ENCODE measurements at places on chromosomes 16 and 17.

GRCh38 chr17:55983096-55983495 lies 170.2 kb upstream of the ANKFN1 start:
- DNase-seq, result no peak

DNA sequence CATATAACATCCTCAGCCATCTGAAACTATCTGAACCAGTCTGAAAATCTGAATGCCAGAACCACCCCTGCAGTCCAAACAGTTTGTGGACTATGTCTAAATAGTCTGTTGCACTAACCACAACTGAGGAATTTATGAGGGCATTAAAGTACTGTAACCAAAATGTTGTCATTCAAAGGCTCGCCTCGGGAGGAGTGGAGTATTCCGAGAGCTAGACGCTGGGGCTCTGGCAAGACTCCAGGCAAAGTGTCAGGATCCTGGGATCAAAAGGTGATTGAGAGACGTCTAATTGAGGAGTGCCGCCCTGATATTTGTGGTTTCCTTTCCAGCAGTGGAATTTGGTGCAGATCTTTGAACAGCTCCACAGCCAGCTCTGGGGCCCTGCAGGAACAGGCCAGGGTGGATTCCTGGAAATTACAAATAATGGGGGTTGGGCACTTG lies 142.9 kb upstream of the MYOCD start:
- no peak for DNase-seq

DNA sequence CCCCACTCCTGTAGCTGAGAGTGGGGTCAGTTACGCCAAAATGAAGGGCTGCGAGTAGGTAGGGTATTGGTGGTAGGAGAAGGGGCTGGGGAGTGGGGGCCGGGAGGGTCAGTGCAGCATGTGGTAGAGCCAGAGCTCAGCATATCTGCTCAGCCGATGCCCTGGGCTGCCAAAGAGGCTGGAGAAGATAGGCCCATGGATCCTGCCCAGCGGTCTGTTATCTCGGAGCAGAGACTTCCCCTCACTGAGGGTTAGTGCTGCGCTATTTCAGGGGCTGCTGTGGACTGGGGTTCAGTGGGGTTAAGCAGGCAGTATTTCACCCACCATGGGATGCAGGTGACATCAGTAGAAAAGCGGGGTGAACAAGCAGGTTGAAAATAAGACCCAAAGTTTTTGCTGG lies 19.7 kb downstream of the RHBDL3 start:
- no peak for DNase-seq

DNA sequence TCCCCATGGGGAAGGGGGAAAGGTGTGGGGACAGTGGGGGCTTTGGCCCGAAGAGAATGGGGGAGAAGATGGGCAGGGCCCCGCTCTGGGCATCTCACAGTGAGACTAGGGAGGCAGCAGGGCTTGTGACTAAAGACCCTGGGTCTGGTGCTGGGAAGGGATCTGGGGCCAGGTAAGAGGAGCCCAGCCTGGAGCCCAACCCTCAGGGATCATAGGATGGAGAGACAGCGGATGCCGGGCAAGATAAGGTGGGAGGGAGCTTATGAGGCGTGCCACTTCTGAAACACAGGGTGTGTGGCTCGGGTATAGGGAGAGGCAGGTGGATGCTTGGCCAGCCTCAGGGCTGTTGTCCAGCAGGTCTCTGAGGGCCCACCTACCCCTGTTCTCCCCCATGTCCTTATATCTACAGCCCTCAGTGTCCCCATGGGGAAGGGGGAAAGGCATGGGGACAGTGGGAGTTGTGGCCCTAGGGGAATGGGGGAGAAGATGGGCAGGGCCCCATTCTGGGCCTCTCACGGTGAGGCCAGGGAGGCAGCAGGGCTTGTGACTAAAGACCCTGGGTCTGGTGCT lies 15.4 kb downstream of the USP6 start:
- DNase-seq, result no peak

DNA sequence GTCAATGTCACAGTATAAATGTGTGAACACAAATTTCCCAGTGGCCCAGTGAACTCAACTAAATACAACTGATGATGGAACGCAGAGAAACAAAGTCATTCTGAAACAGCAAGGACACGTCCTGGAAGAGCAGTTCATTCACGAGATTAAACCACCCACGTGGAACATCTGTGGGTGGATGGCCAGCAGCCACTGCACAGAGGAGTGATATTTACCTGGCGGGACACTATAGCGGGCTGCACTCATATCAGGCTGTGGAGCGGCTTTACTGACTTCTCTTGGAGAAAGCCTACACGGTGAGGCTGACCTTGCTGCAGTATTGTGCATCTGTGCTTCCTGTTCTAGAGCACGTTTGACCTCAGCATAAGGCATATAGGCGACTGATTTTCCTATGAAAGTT lies 87.3 kb downstream of the TTC19 start:
- DNase-seq, result no peak

- DNase-seq, result no peak
Observed at GRCh38 chr16:7887316-7887715, 554.7 kb downstream of the RBFOX1 start.

- DNase-seq, result no peak
Observed at GRCh38 chr17:3447625-3448024, 14.0 kb upstream of the OR1E2 start.

DNA sequence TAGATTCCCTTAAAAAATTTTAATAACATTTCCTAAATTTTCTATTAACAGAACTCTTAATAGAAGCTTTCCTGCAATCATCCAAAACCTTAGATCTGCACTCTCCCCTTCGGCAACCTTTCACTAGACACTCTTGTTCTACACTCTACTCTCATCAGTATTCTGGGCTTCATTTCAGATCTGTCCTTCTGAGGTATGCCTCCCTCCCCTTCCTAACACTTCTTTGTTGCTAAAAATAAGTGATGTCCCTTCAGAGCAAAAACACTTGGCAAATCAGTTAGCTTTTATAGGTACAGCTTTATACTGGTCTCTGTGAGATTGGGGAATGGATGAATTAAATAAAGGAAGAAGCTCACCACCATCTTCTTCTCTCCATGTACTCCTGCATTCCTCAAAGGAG lies 28.2 kb upstream of the GNAO1 start:
- DNase-seq, result no peak
